ENCODE measurements at places on chromosomes 3 and 15. TPM values are rescaled to one million over a fixed set of nuclear protein-coding genes. Genes with fewer than 3 reads are reported as not detected.

DNA sequence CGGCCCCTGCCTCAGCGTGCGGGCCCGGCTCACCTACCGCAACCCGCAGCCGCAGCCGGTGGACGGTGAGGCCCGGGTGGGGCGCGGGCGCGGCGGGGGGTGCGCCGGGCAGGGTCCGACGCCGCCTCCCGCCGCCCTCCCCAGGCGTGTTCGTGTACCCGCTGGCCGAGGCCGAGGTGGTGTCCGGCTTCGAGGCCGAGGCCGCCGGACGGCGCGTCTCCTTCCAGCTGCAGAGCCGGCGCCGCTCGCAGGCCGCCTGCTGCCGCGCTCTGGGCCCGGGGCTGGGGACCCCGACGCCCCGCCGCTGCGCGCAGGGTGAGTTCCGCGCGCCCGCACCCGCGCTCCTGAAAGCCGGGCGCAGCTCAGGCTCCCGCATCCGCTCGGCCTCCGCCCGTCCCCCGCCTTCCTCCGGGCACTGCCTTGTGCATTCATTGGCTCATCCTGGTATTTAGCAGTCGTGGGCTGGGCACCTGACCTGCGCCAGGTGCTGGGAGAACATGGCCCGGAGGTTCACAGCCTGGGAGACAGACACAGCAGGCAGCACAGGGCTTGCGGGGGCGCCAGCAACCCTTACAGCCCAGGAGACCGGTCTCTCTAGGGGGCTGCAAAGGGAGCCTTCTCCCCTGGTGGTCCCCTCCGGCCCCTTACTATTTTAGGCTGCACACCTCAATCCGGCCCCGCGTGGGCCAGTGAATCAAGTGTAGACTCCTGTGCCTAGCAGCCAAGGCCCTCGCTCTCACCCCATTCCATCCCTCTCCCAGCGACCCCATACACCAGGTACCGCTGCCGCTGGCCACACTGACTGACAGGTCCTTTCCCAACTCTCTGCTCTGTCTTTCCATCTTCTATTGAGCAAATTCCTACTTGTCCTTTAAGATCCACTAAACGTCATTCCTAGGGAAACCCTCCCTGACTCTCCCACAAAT, 1.5 kb downstream of the VWA5B2 start:
- peak; percentile 65 for ATAC-seq

The SLC9A9 gene
- 14.6 TPM for total RNA-seq

- ATAC-seq, result no peak
Observed at GRCh38 chr3:168383573-168383972, 287.8 kb upstream of the GOLIM4 start.

The CLDN16 gene
- total RNA-seq, result 0.76 TPM

GRCh38 chr3:161215185-161215584, 5.9 kb upstream of the NMD3 start:
- ATAC-seq, result no peak

GRCh38 chr3:99012051-99012450, 110.6 kb upstream of the DCBLD2 start:
- ATAC-seq, result no peak

DNA sequence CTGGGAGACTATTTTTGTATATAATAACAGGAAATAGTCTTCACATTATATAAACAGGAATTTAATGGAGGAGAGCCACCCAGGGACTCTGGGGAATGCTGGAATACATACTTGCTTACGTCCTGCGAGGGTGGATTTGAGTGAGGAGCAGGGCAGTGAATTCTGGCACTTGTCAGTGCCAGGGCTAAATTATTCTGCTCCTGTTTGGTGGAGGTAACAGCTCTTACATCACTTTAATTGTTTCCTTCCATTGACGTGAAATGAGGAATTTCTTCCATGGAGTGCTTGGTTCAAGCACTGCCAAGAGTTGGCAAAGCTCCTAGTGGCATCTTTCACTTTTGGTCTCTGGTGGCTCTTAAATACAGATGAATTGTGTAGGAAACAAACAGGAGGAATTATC, 94.1 kb upstream of the GOLGA8J start:
- no peak for ATAC-seq
